ENCODE measurements at places on chromosomes 12 and 14.

GRCh38 chr12:94872971-94873733 is 130.3 kb downstream of the NDUFA12 start:
- no peak for DNase-seq

GRCh38 chr12:28770322-28770721 is 378.8 kb upstream of the FAR2 start:
- no peak for DNase-seq

- DNase-seq, result no peak
These were observed 367.4 kb downstream of the BTG1 start for GRCh38 chr12:91778091-91778832.

- DNase-seq, result no peak
These were observed 20.7 kb downstream of the ASCL1 start for GRCh38 chr12:102977945-102978706.

GRCh38 chr14:98937021-98937420 is 335.0 kb downstream of the BCL11B start:
- DNase-seq, result no peak

GRCh38 chr12:69792533-69792932 is 32.5 kb upstream of the MYRFL start:
- no peak for DNase-seq

GRCh38 chr14:87896393-87897380 is 96.3 kb downstream of the GALC start:
- peak; percentile 10 for DNase-seq

- DNase-seq, result no peak
These were observed 15.4 kb upstream of the HIGD1C start for GRCh38 chr12:50936821-50937530.

DNA sequence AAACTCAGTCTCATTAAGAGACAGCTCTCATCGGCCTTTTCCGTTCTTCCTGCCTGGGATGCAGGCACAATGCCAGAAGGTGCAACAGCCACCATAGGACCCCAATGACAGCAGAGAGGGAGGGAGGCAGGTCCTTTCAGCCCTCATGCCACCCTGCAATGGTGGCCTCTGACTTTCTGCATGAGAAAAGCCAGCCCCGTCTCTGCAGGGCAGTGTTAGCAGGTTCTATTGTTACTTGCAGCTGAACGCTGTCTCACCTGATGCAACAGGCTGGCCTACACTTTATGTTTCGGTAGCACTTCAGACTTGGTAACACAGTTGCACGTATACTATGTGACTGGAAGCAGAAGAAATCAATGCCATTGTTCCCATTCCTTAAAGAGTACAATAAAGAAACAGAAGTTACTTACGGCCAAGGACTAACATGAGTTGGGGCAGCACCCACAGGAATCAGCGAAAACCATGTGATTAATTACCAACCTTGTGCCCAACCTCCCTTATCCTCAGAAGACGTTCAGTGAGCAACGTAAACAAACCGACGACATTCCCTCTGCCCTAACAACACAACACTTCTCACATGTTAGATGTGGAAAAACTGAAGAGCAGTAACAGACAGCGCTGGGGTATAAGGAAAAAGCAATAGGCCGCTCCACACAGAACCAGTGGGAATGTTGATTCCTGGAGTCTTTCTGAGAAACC is 102.1 kb downstream of the RIMBP2 start:
- no peak for DNase-seq

DNA sequence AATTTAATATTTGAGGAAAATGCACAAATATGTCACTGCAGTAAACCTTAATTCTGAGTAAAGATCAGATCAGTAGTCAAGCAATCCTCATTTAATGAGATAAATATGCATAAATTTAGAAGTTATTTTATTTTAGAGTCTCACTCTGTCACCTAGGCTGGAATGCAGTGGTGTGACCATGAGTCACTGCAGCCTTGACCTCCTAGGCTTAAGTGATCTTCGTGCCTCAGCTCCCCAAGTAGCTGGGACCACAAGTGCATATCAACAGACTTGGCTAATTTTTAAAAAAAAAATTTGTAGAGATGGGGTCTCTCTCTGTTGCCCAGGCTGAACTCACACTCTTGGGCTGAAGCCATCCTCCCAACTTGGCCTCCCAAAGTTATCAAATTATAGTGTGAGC is 41.3 kb downstream of the LMO3 start:
- no peak for DNase-seq

- no peak for DNase-seq
These were observed 8.5 kb upstream of the SLC6A13 start for GRCh38 chr12:271161-271560.

- no peak for DNase-seq
These were observed 42.8 kb downstream of the RPGRIP1 start for GRCh38 chr14:21322716-21323115.

GRCh38 chr12:103657331-103657730 is 70.3 kb downstream of the STAB2 start:
- DNase-seq, result no peak

DNA sequence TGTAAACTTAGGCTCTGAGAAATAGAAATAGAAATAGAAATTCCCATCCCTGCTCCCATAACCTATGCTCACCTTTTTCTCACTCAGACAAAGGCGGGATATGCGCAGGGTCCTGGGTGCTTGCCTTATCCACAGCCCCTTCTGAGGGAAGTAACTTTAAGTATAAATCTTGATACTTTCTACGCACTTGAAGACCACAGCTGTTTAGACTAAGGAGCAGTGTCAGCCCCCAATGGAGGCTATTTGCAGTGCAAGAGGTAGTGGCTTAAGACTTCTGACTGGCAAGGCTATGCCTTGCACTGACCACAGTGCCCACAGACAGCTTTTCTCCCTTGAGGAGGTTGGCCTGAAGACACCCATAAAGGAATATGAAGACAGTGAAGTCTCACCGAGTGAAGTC is 35.2 kb downstream of the ASCL1 start:
- no peak for DNase-seq

GRCh38 chr12:98127336-98127679 is 388.1 kb upstream of the TMPO start:
- no peak for DNase-seq

DNA sequence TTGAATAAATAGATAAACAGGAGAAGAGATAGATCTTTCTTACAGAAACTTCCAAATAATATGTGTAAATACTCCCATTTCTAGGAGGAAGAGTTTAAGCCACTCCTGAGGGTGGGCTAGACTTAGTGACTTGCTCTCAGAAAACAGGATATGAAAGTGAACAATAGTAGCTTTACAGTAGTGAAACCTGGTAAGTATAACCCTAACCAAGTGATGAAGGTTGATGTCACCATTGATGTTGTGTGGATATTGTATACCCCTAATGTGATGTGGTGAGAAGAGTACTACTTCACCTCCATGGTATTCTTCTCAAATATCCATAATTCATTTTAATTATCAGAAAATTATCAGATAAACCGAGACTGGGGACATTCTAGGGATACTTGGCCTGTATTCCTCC is 20.9 kb downstream of the AKAP6 start:
- DNase-seq, result no peak

GRCh38 chr12:71135812-71136176 is 22.0 kb downstream of the TSPAN8 start:
- no peak for DNase-seq

DNA sequence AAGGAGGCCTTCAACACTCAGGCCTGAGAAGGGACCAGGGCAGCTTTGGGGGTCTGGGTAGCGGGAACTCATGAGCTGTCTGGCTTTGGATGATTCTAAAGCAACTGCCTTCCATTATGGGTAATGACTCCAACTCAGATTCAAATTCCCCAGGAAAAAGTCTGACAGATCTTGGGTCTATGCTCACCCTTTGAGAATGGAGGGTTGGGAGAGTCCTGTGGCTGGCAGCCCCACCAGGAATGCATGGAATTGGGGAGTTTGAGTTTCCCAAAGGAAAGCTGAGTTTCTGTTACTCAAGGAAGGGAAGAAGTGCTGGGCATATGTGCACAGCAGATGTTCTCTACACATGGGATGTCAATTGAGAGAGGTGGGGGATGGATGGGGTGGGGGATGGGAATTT is 22.4 kb upstream of the LTBP2 start:
- no peak for DNase-seq

DNA sequence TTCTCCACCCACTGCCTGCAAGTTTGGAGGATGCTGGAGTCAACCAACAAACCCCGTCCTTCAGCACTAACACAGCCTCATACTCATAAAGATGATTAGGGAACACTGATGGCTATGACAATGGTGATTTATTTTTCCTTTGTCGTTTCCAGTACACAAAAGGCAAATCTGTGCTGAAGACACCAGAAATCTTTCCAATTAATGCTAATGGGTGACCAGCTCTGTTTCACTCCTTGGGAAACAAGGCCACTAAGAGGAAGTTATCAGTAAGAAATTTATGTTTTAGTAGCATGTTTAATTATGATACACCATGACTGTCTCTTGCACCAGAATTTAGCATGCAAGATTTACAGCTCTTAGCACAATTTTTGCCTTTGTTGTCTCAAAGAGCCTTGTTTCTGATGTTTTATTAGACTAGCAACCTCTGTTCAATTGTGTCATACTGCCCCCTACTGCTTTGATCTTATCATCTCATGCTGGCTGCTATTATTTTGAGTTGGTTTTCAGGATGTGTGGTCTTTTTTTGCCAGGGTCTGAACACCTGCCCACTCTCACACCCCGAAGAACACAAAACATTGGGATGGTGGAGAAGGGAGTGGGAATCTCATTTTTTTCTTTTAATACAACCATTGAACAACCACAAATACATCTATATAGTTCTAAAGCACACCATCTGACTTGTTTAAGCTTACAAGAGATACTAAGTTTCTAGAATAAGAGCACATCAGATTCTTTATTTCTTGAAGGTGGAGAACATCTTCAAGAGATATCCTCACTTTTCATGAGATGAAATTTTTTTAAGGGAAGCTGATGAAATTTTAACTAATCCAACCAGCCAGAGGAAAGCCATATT is 160.9 kb downstream of the SPTSSA start:
- DNase-seq, result peak; percentile 11

DNA sequence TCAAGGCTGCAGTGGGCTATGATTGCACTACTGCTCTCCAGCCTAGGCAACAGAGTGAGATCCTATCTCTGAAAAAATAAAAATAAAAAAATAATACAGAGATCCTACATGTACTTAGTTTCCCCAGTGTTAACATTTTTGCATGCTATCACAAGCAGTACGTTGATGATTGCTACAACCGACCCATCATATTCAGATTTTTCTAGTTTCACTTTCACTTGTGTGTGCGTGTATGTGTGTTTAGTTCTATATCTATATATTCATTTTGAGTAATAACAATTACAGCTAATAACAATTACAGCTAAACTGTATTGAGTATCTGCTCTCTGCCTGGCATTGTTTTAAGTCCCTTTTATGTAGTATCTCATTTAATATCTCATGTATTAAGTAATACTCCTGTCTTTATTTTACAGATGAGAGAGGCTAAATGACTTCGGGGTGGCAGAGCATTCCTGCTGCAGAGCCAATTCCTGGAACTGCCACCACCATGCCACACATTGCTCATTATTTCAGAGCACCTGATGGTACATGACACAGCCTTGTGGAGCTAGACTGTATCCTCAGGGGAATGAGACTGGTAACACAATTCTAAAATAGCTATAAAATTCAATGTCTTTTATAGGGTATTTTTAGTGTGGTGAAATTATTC is 153.1 kb downstream of the BCAT1 start:
- DNase-seq, result no peak

- no peak for DNase-seq
These were observed 950.4 kb upstream of the LRFN5 start for GRCh38 chr14:40656311-40656710.

GRCh38 chr14:75249958-75250336 is 28.7 kb upstream of the FOS start:
- DNase-seq, result no peak

GRCh38 chr14:40447017-40447416 is 1014.8 kb upstream of the FBXO33 start:
- DNase-seq, result no peak

GRCh38 chr14:104025534-104025933 is 60.0 kb upstream of the ASPG start:
- no peak for DNase-seq

DNA sequence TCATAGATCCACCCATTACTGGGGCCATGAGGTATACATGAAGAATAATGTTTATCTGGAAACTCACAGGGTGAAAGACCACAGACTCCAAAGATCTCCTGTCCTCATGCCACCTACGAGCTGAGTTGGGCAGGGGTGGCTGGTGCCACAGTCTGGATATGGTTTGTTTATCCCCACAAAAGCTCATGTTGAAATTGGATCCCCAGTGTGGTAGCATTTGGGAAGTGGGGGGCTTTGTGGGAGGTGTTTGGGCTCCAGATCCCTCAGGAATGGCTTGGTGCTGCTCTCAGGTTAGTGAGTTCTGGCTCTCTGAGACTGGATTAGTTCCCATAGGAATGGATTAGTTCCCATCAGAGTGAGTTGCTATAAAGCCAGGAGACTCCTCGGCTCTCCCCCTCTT is 192.3 kb upstream of the FSCB start:
- no peak for DNase-seq

- DNase-seq, result no peak
These were observed 148.1 kb downstream of the CALM1 start for GRCh38 chr14:90544971-90545370.

GRCh38 chr12:114321524-114321923 is 84.4 kb downstream of the TBX5 start:
- DNase-seq, result no peak

DNA sequence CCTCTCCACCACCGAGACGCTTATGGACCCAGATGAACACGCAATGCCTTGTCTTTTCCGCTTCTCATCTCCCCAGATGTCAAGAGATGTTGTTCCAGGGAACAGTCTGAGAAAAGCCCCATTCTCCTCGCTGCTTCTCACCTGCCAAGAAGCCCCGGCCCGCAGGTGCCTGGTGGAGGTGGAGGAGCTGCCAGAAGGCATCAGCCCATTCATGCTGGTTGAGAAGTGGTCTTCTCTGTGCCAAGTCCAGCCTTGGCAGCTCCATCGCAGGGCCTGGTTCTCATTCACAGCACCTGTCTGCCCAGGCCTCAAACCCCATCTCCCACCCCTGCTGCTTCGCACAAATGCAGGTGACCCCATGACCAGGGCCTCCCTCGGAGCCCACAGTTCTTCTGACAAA is 42.3 kb upstream of the TMEM263 start:
- DNase-seq, result no peak

DNA sequence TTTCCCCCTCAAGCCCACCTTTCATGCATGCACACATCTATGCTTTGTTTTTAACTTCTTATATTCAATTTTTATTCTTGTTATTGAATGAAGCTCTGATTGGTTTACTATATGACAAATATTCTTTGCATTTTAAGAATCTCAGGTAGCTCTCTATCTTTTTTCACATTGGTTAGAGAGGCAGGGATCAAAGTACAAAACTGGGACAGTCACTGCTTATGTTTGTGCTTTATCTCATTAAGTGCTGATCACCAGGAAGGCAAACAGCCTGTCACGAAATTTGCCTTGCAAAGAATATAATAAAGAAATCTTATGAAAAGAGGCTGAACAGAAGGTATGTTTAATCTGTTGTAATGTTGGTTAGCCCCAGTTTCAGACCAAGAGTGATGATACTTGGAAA is 29.7 kb upstream of the INSM2 start:
- no peak for DNase-seq

GRCh38 chr12:85626001-85626783 is 210.0 kb downstream of the RASSF9 start:
- peak; percentile 27 for DNase-seq

- DNase-seq, result no peak
These were observed 139.0 kb upstream of the CCDC198 start for GRCh38 chr14:57632649-57633048.

- no peak for DNase-seq
These were observed 38.7 kb upstream of the SYCP3 start for GRCh38 chr12:101777978-101778377.

Measured in GM04503 (cell line).